ENCODE measurements at places on chromosomes 6 and 20.

DNA sequence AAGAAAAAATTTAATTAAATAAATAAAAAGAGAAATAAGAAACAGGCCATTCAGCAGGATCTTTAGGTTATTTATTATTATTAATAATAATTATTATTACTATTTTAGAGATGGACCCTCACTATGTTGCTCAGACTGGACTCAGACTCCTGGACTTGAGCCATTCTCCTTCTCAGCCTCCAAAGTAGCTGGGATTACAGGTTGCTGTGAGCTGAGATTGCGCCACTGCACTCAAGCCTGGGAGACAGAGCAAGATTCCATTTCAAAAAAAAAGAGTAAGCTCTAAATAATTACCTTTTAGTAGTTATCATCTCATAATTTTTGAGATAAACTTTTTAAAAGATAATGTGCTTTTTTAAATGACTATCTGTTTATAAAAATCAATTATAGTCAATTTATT lies 1102.8 kb upstream of the GJE1 start:
- no peak for DNase-seq

GRCh38 chr6:42010185-42010891 lies 40.0 kb upstream of the TAF8 start:
- DNase-seq = no peak

- DNase-seq = no peak
These were observed 146.2 kb downstream of the FAM83B start for GRCh38 chr6:54992789-54993188.

- DNase-seq = no peak
These were observed 327.6 kb downstream of the NKAIN2 start for GRCh38 chr6:124131259-124131658.

GRCh38 chr20:48002517-48002970 lies 217.3 kb upstream of the SULF2 start:
- no peak for DNase-seq

All from stimulated activated CD4-positive, alpha-beta T cell treated with anti-CD3 and anti-CD28 coated beads, Interleukin-1b, Interleukin-23, amount 100 ng/mL, for 1 hour (primary cell).